GM13976 (cell line): ENCODE measurements at places on chromosomes 4 and X.
A peak's percentile ranks its signal among the peaks of the same experiment; 100 is the strongest.

GRCh38 chrX:94454606-94455005 is 780.6 kb downstream of the FAM133A start:
- DNase-seq, result no peak

DNA sequence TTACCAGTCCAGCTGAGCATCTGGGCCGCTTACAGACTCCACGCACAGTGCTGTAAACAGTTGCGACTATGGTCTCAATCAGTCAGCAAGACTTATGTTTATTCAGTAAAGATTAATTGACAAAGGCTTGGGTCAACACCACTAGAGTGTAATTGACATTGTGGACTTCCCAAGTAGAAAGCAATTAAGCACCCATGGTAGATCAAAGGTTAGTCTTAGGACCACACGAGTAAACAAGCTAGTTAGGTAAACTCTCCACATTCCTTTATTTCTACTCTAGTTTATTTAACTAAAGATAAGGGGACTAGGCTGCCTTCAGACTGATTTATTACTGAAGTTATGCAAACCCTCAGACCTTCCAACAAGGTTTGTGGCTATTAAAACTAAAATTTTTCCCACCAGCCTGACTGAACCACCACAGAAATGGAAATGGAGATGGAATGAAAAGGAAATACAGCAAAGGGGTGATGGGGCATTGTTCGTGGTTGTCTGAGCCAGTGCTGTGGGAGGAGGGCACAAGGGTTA is 44.2 kb downstream of the MTHFD2L start:
- no peak for DNase-seq

DNA sequence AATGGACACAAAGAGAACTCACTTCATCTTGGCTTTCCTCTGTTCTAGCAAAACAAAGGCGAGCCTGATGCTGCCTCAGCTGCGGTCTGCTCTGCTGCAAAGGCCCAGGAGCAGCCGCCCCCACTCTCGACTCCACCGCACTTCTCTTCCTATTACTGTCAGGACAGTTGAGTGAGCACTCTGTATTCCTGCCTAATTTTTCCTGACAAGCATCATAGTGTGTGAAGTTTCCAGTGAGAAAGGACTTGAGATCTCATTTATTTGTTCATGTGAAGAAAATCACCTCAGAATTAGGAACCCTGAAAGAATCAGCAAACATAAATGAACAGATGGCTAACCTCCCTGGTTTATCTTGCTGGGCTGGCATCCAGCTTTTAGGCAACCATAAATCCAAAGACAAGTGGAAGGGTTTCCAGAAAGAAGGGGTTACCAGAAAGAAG is 15.6 kb downstream of the SCARB2 start:
- DNase-seq, result no peak

DNA sequence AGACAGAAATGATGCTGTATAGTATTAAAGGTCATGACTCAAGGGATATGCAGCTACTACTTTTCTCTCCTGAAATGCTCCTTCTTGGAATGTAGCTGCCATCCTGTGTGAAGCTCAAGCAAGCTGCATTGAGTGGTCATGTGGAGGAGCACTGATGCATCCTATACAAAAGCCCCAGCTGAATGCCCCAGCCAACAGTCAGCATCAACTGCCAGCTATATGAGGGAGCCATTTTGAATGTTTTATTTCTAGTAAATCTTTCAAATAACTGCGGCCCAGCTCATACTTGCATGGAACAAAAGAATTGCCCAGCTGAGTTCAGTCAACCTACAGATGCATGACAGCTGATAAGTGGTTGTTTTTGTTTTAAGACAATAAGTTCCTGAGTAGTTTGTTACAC is 165.0 kb upstream of the GEMIN8 start:
- no peak for DNase-seq

DNA sequence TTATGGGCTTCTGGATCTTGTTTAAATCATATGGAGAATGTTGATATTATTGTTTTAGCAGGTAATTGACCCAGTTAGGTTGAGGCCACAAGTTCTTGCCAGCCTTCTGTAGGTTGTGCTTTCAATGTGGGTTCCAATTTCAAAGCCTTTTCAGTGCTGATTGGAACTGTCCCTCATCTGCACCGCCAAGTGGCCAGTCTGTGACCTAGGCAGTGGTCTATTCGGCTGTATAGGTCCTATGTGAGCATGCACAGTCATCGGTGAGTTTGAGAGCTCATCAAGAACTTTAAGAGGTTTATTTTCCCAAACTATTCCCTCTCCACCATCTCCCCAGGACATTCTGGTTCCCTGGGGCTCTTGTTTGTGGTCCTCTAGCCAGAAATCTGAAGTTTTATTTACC is 35.7 kb downstream of the DDX53 start:
- no peak for DNase-seq

DNA sequence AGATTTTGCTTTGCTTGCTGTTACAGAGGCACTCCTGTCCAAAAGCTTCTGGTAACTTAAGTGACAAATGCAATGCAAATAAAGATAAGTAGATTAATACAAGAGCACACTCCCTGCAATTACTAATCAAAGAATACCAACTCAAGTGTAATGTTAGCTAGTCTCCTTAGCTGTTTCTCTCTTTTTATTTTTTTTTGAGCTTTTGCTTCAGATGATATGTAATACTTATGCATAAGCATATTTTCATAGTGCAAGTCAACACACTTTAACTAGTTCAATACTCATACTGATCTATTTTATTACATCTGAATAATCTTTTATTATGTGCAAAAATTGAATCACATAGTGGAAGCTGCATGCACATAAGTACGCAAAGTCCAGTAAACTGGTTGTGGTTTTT is 2.7 kb downstream of the SLC7A11 start:
- no peak for DNase-seq

- DNase-seq, result no peak
These were observed 45.6 kb downstream of the GALNT7 start for GRCh38 chr4:173214231-173214630.

DNA sequence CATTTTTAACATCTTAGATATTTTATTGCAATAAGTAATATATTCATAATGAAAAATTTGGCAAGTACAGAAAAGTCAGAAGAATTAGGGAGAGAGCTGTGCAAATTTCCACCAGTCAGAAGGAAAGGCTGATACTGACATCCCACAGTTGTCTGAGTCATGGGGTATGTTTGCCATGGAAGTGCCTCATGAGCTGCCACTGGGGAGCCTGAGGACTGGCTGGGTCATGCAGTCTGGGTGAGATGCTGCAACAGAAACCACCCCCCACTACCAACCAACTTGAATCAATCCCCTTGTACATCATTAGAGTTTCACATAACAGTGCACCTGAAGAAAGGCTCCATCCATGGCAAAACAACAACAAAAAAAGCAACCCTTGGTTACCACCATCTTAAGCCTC is 45.2 kb upstream of the ENPP6 start:
- no peak for DNase-seq

- DNase-seq, result no peak
These were observed 26.3 kb upstream of the UBA6 start for GRCh38 chr4:67727124-67727850.

- no peak for DNase-seq
These were observed 45.4 kb downstream of the AFF1 start for GRCh38 chr4:86980230-86980629.

- no peak for DNase-seq
These were observed 152.6 kb upstream of the SLC4A4 start for GRCh38 chr4:71186257-71186565.

DNA sequence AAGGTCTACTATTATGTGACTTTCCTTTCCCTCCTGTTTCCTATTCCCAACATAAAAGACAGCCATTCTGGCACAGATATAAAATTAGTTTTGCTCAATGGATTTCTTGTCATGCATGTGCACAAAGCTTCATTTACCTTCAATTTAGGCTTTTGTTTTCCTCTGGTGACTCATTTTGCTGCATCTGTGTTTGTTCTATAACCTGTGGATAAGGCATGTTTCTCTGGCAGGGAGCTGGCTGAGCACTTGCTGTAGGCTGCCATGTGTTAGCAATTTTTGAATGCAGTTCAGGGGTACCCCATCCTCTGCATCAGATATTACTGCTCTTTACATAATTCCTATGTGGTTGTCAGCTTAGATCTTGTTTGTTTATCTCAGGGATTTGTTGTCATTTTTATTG is 202.8 kb upstream of the GRID2 start:
- no peak for DNase-seq

- no peak for DNase-seq
These were observed 73.9 kb downstream of the LUZP4 start for GRCh38 chrX:115363372-115363771.

DNA sequence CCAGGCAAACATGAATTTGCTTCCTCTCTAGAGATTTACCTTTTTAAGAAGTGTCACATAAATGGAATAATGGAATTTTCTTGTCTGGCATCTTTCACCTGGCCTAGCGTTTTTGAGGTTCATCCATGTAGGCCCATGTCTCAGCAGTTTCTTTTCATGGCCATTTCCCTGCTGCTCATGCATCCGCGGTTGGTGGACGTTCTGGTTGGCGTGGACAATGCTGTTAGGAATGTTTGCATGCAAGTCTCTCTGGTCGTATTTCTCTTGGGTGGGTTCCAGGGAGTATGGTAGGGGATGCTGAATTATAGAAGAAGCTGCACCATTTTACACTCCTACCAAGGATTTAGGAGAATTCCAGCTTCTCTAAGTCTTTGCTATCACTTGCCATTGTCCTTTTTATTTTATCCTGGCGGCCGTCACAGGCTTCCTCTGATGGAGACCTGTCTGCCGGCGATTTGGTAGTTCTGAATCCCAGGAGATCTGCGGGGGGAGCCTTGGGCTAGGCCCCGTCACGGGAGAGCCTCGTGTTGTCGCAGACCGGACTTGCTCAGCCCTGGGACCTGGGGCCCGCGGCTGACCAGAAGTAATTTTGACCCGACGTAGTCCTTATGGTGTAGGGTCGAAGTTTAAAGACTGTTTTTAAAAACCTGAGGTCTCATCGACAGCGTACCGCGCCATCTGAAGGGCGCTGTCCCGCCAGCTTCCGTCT is 56.9 kb upstream of the TADA2B start:
- DNase-seq, result no peak

DNA sequence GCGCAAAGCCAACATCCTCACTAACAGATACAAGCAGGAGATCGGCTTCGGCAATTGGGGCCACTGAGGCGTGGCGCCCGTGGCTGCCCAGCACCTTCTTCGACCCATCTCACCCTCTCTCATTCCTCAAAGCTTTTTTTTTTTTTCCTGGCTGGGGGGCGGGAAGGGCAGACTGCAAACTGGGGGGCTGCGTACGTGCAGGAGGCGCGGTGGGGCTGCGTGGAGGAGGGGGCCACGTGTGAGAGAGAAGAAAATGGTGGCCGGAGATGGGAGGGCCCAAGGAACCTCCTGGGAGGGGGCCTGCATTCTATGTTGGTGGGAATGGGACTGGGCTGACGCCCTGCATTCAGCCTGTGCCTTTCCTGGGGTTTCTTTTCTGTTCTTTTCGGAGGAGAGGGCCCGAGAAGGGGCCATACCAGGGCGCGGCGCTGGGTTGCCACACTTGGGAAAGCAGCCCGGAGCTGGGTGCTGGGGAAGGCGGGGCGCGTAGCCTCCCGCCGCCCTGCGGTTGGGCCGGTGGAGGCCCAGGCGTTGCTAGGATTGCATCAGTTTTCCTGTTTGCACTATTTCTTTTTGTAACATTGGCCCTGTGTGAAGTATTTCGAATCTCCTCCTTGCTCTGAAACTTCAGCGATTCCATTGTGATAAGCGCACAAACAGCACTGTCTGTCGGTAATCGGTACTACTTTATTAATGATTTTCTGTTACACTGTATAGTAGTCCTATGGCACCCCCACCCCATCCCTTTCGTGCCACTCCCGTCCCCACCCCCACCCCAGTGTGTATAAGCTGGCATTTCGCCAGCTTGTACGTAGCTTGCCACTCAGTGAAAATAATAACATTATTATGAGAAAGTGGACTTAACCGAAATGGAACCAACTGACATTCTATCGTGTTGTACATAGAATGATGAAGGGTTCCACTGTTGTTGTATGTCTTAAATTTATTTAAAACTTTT is 4.5 kb downstream of the MID1IP1 start:
- DNase-seq, result peak; percentile 42

- DNase-seq, result no peak
These were observed 75.2 kb downstream of the PAQR3 start for GRCh38 chr4:78863991-78864390.

DNA sequence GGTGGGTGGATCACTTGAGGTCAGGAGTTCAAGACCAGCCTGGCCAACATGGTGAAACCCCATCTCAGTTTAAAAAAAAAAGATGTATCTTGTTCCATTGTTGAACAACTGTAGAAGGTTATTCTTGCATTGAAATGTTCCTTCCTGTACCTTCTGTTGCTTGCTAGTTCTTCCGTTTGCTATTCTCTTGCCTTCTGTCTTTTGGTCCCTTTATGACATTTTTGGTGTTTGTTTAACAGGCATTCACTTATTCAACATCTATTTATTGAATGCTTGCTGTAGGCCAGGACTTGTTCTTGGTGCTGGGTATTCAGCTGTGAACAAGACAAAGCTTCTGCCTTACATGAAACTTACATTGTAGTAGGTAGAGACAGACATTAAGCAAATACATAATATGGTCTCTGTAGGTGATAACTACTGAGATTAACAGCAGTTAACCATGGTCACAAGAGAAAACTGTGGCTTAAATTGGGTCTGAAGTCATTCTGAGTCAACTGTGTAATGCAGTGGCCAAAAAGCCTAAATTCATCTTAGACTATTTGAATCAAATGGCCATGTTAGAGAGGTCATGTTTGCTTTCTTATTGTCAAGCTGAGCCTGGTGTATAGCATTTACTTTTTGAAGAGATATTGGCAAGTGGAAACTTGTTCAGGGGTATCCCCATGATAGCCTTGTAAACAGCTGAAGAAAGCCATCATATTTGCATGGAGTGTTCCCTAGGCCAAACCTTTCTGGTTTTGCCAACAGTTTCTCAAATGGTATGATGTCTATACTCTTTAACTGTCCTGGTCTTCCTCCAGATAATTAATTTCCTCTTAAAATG is 35.6 kb downstream of the GAB1 start:
- DNase-seq, result no peak

DNA sequence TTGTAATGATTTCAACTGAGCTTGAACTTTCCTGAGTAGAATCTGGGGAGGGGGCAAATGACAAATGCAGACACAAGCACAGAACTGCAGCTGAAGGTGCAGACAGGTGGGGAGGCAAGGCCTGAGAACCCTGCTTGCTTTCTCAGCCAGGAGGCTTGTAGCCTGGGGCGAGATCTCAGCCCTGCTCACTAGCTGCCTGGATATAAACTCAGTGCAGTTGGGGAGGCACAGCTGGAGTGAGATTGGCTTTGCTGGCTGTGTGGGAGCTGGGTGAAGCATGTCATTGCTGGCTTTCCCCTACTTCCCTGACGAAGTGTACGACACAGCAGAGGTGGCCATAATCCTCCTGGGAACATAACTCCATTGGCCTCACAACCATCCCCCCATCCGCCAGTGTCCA is 55.5 kb upstream of the NEXMIF start:
- DNase-seq, result no peak

DNA sequence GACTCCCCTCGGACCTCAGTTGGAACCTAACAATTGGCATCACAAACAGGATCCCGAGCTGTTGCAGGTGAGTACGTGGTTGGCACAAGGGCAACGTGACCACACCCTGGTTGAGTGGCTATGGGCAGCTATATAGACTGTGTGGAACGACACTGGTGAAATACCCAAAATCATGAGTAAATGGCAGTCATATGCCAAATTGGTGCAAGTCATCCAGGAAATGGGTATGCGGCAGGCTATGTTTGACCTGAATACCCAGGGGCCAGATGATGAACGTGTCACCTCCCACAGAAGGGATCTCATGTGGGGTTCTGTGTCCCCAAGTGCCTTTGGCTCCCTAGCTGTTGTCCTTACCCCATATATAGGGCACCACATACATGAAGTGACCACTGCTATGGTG is 53.2 kb upstream of the CCDC149 start:
- no peak for DNase-seq

- no peak for DNase-seq
These were observed 106.8 kb downstream of the ELOVL6 start for GRCh38 chr4:110091434-110092140.

GRCh38 chr4:146158036-146158745 is 17.3 kb upstream of the LSM6 start:
- no peak for DNase-seq
